ENCODE measurements at places on chromosomes 5 and 9.

GRCh38 chr5:133029416-133029815 lies 3.1 kb upstream of the ZCCHC10 start:
- no peak for DNase-seq

- no peak for DNase-seq
These were observed 286.2 kb downstream of the ACTL7B start for GRCh38 chr9:108569624-108570023.

DNA sequence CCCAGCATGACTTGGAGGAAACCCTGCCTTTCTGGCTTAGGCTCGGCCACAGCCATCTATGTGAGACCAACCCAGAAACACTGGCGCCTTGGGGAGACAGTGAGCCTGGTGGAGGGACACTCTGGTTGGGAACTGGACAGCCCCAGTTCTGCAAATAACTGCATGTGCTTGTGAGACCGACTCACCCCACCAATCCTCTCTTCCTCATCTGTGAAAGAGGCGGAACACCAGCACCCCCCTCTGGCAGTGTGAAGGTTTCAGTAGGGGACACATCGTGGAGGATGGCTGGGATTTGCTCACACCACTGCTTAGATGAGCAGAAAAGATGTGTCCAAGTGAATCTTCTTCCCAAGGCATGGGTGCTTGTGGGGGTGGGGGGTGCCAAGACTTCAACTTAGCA lies 43.4 kb upstream of the N4BP3 start:
- no peak for DNase-seq

GRCh38 chr5:171639205-171639621 lies 146.4 kb upstream of the SMIM23 start:
- no peak for DNase-seq

DNA sequence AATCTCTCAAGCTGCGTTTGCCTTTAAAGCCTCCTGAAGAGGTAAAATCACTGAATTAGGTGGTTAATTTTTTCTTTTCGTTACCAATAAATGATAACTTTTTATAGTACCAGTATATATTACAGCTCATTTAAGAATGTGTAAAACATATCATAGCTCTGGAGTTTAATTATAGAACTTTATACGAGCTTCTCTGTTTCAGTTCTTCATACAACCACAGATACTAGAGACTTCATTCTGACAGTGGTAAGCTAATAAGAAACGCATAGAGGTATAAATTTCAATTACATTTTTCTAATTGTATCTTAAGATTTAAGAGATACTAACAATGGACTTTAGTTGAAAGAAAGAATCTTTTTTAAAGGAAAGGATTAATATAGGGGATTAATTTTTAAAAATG lies 73.9 kb downstream of the PBX3 start:
- DNase-seq: no peak

GRCh38 chr5:135999406-136000139 lies 29.2 kb upstream of the TGFBI start:
- DNase-seq: peak; percentile 28

DNA sequence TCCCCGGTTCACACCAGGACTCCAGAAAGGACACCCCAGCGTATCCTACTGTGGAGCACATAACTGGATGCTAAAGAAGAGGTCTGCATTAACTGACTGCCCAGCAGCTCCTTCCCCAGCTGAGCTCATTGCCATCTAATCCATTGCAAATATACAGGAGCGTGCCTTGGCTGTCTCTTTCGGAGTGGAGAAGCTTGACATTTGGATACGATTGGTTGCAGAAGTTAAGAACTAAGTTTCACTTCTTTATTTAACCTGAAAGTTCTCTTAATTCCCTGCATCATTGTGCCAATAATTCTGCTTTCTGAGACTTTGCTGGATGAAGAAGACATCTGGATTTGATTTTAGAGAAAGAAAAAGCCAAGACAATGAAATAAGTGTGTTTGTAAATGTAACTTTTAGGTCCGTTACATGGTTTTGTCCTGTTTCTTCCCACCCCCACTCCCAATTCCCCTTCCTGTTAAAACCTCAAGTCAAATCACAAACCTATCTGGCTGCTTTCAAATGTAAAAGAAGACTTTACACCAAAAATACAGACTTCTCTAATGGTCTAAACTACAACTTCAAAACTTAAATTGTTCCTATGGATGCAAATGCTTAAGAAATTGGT lies 33.9 kb downstream of the TAS2R1 start:
- peak; percentile 48 for DNase-seq

- no peak for DNase-seq
These were observed 350.5 kb downstream of the MAN2A1 start for GRCh38 chr5:110040178-110040577.

DNA sequence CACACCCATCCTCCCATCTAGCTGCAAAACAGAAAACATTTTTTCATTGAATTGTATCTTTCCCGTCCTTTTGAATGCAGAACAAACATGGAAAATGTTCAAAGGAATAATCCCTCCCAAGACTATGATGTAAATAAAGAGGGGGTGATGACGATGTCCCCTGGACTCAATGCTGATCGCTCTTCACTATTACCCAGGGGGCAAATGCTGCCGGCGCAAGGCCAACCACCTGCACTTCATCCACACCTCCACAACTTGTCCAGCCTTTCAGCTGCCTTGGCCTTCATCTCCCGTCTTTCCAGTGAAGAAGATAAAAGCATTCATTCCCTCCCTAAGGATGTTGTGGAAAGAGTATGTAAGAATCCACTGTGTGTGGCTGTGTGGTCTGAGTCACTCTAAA lies 240.3 kb downstream of the AGTPBP1 start:
- DNase-seq: no peak

DNA sequence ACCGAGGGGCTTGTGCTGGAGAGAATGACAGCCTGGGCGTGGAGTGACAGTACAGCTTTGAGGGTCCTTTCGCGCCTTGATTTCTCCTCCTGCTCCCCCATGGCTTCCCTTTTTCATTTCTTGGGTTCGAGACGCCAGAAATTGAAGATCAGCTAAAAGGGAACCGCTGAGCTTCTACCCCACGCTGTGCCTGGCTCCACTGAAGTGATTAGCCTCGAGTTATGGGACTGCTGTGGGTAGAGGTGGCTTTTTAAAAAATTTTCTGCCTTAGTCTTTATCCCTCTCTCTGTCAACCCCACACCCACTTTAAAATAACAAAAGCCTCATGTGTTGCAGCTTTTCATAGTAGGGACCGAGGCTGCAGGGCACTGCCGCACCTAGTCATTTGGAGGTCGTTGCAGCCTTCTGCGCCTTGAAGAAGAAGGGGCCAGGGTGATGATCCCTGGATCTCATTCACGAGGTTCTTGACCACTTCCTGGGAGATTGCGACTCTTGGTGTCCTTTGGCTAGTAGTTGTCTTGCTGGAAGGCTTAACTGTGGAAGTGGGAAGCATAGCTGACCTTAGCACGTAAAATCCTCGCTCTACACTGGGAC lies 603 bp downstream of the PPIP5K2 start:
- DNase-seq: peak; percentile 32

- no peak for DNase-seq
These were observed 76.8 kb downstream of the TMEM167A start for GRCh38 chr5:83000428-83000827.

DNA sequence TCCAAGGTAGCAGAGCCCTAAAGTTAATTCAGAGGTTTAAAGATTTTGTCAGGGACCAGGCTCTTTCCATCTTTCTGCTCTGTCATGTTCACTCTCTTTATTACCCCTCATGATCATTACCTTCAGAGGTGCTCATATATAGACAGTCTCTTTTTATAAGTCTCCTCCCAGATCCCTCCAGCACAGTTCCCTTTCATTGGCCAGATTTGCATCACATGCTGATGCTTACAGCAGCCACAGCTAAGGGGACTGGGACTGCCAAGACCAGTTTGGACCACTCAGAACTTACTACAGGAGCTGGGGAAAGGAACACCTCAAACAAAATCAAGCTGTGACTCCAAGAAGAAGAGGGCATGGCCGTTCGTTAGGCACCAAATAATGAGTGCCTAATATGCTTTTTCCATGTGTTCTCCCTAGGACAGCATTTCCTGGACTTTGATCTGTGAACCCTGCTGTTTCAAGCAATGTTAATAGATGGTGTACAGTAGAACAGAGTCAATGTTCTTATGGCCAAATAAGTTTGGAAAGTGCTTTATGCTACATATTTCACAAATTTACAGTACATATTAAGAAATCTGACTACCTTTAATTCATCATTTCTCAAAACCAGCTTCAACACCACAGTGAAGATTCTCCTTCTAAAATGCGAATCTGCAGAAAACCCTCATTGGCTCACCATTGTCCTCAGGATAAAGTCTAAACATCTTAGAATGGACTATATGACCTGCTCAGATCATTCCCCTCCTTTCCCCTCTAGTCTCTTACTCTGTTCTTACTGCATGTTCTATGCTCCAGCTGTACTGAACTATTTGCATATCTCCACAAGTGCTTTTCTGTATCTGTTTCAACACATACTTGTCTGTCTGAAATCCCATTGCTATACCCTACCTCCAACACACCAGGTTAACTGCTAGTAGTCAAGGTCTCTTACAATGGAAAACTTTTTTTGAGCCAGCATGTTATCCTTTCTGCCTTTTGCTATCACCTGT lies 3.4 kb downstream of the C5orf58 start:
- no peak for DNase-seq

GRCh38 chr9:5395428-5395827 lies 42.3 kb downstream of the PLGRKT start:
- DNase-seq: no peak

- DNase-seq: no peak
These were observed 64.6 kb upstream of the GRIA1 start for GRCh38 chr5:153425914-153426313.

DNA sequence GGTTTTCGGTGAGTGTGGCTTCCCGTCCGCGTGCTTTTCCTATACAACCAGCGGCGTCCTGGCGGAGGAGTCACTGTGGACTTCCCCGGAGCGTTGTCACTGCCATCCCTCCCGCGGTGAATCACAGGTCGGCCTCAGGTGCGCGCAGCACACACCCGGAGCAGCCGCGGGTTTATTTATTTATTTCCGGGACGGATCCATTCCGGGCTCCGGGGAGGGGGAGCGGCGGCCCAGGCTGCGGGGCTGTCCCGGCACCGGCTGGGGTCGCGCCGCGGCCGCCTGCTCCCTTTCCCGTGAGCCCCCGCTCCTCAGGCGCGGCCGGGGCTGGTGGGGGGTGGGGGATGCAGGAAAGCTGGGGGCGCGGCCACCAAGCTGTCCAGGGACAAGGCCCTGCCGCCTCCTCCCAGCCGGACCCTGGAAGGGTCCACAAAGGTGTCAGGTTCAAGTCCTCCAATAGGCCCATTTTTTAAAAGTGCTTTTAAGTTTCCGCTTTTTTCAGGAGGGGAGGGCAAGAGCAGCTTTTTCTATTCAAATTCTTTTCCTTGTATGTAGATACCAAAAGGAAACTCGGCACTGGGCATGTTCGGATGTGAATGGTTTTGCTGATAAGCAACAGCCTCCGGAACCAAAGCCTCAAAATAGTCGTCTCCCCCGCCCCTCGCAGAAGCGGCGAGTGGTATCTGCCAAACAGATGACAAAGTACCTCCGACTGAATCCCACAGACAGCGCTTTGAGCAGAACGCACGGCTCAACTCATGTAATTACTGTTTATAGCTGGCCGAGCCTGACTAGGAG lies 192.5 kb downstream of the CD180 start:
- DNase-seq: peak; percentile 88

DNA sequence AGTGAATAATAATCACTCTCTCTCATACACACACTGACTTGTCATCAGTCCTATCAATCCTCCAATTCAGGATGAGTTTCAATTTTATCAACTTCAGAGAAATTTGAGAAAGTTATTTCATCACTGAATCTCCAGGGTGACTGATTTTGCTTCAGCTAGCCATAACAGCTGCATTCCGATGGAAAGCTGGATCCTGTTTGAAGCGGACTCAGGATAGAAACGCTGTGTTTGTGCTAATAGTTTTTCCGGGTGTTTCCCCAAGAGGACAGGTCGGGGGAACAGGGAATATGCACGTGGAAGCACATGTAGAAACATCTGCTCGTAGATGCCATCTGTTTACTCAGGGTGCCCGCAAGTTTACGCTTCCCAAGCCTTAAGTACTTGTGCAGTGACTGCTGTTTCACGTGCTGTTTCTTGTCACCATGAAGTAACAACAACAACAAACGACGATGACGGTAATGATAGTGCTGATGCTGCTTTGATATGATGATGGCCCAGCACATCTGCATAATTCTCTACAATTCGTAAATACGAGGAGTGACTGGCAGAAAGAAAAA lies 263.7 kb upstream of the DAPK1 start:
- peak; percentile 53 for DNase-seq

DNA sequence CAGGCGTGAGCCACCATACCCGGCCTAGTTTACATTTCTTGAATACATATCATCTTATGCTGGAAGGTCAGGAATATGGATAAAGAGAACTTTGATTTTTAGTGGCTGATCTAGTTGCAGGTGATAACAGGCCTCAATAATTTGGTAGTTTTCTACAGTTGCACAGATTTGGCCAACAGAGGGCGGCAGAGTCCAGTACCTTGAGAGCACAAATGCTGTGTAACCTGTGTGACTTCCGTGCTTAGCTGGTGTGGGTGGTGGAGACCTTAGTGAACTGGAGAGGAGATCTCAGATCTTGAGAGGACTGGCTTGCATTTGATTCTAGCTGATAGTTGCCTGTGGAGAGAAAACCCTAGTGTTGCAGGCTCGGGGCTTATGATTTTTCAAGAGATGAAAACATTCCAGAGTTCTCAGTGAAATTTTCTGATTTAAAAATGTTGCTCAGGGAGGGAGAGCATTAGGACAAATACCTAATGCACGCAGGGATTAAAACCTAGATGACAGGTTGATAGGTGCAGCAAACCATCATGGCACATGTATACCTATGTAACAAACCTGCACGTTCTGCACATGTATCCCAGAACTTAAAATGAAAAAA lies 17.4 kb upstream of the GPR151 start:
- DNase-seq: peak; percentile 55

GRCh38 chr5:35853631-35854030 lies 3.1 kb upstream of the IL7R start:
- no peak for DNase-seq

DNA sequence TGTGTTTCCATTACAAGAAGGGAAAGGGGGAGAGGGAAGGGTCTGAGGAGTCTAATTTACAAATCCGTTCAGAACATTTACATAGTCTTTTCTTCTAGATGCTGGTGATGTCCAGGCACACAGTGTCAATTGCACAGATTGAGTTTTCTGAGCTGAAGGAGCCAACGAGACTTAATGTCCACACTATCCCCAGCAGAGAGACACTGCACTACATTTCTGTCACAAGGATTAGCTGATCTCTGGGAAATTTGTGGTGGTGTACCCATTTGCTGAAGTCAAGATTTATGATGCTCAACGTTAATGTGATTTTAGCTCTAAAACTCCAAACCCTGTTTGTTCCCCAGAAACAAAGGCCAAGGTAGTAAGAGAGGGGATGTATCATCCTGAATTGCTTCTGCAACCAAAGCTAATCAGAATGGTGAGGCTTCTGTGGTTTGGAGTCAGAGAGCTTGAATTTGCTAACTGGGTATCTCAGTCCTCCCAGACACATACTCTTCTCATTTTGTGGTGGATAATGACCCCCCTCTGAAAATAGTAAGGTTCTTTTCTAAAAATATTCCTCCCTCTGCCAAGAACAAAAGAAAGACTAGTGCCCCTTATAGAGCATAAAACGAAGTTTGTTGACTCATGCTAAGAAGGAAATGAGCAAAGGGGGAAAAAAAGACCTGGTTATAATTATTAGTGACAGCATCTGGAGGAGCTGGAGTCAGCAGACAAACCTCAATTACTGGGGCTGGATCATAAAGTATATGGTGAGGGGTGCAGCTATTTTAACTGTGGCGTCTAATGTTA lies 416.9 kb downstream of the PSAT1 start:
- DNase-seq: no peak
